Activated T-cell treated with anti-CD3 and anti-CD28 coated beads, Interleukin-2, amount 50 U/mL, for 72 hours (primary cell): ENCODE measurements at places on chromosomes 4 and X. TPM values are rescaled to one million over a fixed set of nuclear protein-coding genes. Genes with fewer than 3 reads are reported as not detected.

The STS gene
- 0.53 TPM for total RNA-seq

The FAM184B gene
- not detected for total RNA-seq

- H3K36me3 ChIP-seq: no peaks in the 10 kb centered on the region
- no peaks in the 10 kb centered on the region for H3K4me1 ChIP-seq
- no peak overlapping the region for H3K4me3 ChIP-seq
These were observed 24.1 kb downstream of the ZCCHC12 start for GRCh38 chrX:118847676-118848075.

DNA sequence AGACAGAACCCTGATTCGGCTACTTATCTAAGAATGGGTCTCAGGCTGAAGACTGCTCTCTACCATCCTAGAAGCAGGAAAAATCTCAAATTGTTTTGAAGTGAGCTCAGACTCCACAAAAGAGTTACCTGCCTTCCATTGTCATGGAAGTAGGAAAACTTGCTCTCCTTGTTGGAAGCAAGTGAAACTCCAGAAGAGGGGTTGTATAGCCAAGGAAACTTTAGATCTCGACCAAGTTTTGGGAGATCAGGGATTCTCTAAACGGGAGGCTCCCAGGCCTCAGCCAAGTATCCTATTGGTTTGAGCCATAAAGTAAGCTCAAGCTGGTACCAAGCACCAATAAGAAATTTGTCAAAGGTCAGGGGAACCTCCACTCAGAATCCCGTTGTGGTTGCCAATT is 9.2 kb upstream of the FHDC1 start:
- DNase-seq: no peak
- H3K36me3 ChIP-seq: peaks cover under 1% of the 10 kb centered on the region
- H3K27ac ChIP-seq: no peak overlapping the region
- H3K27me3 ChIP-seq: peaks cover 36% of the 10 kb centered on the region
- H3K4me1 ChIP-seq: no peaks in the 10 kb centered on the region

- no peak overlapping the region for H3K4me3 ChIP-seq
- DNase-seq: no peak
- no peaks in the 10 kb centered on the region for H3K27me3 ChIP-seq
- no peaks in the 10 kb centered on the region for H3K4me1 ChIP-seq
- H3K27ac ChIP-seq: no peak overlapping the region
- H3K36me3 ChIP-seq: no peaks in the 10 kb centered on the region
These were observed 2295.4 kb downstream of the ARAP2 start for GRCh38 chr4:33948921-33949320.

DNA sequence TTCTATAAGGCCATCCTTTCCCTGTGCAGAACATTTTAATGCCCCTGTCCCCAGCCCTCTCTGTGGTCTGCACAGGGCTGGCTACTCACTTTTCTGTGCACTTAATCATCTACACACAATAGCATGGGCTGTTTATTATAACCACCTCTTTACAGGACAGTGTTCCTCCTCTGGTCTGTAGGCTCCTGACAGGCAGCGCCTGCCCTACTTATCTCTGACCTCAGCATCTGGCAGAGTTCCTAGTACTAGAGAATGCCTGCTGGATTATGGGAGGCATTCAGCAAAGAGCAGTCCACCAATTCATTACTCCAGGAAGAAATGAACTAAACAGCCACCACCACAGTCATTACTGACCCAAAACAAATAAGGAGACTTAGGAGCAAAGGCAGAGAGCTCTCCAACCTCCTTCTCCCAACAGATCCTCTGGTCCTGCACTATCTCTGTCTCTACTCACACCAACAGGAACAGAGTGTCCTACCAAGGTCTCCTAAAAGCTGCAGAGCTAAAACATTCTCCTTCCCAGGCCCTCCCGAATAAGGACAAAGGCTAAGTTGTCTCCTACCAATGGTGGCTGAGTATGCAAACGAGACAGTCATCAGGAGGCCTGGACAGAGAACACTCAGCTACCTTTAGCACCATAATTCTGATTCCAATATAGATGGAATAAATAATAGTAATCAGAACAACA is 279.2 kb downstream of the QDPR start:
- no peaks in the 10 kb centered on the region for H3K27me3 ChIP-seq
- no peak overlapping the region for H3K4me3 ChIP-seq
- no peaks in the 10 kb centered on the region for H3K36me3 ChIP-seq

DNA sequence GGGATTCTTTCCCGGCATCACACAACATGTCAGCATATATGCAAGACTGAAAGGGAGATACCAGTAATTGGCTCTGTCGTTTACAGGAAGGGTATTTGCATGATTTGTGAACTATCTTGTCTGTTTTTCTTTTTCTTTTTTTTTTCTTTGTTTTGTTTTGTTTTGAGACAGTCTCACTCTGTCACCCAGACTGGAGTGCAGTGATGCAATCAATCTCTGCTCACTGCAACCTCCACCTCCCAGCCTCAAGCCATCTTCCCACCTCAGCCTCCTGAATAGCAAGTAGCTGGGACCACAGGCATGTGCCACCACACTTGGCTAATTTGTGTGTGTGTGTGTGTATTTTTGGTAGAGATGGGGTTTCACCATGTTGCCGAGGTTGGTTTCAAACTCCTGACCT is 262.7 kb upstream of the F9 start:
- no peak overlapping the region for H3K4me3 ChIP-seq
- no peak for DNase-seq
- H3K27ac ChIP-seq: no peak overlapping the region

- H3K27ac ChIP-seq: no peak overlapping the region
- no peak for DNase-seq
- no peaks in the 10 kb centered on the region for H3K36me3 ChIP-seq
- no peaks in the 10 kb centered on the region for H3K4me1 ChIP-seq
These were observed 430.3 kb upstream of the MAOA start for GRCh38 chrX:43225626-43226328.
